ENCODE measurements at places on chromosomes 5 and 9. TPM values are rescaled to one million over a fixed set of nuclear protein-coding genes. Genes with fewer than 3 reads are reported as not detected.

- DNase-seq, result no peak
These were observed 65.7 kb upstream of the EQTN start for GRCh38 chr9:27362447-27363210.

Gene EPB41L4A
- 12.3 TPM for total RNA-seq

GRCh38 chr5:156920042-156920860 lies 42.8 kb downstream of the TIMD4 start:
- DNase-seq, result no peak

DNA sequence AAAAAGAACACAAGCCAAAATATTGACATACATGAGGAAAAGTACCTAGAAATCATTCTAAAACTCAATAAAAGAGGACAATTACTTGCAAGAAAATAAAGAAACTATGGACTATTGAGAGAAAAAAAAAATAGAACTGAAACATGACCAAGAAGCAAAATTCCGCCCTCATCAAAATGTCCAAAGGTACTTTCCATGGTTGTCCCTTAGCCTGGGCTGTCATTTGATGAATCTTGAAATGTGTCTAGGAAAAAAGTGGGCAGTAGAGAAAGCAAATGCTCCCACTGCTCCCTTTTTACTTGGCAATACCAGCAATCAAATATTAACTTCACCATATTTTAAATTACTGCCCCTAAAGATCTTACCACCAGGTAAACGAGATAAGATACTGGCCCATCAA lies 10.8 kb downstream of the NRG2 start:
- DNase-seq, result no peak

GRCh38 chr5:112290691-112291090 lies 128.4 kb downstream of the EPB41L4A start:
- DNase-seq, result no peak

- DNase-seq, result no peak
These were observed 19.9 kb downstream of the VAV2 start for GRCh38 chr9:133971981-133972941.

DNA sequence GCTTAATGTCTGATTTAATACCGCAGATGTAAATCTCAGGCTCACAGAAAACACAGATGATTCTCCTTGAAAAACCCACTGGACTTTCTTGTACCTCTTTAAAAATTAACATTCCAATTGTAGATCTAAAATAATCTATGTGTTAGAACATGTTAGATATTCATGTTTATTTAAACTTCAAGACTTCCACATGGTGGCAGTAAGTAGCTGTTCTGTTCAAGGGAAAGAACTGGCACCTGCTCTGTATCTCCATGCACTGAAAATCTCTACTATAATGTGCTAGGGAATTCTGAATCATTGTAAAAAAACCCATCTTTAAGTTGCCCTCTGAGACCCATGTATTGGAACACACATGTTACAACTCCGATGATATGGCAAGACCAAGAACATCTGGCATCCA lies 366.9 kb downstream of the DMRTA1 start:
- DNase-seq, result no peak

GRCh38 chr5:135457424-135458071 lies 5.4 kb upstream of the TIFAB start:
- peak; percentile 23 for DNase-seq

DNA sequence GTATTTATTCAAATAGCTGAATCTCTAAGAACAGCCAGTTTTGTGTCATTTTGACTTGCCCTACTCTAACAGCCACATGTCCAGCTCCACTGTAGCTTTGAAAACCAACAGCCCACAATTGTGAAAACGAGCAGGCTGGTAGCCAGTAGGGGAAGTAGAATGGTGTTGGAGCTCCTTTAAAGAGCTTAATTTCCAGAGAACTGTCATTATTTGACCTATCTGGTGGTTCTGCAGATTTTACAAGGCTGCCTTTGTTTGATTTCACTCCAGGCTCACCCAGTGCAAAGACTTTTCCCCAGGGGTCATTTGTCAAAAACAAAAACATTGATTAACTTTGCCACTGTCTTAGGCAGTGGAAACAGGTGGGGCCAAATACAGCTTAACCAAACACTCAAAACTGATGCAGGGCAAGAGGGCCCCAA lies 3.2 kb upstream of the PJA2 start:
- no peak for DNase-seq

GRCh38 chr9:86669422-86669821 lies 277.9 kb downstream of the GAS1 start:
- no peak for DNase-seq

GRCh38 chr5:141811287-141812155 lies 66.7 kb downstream of the PCDH1 start:
- no peak for DNase-seq
